ENCODE measurements at places on chromosomes 2 and 18.

- no peak for DNase-seq
Observed at GRCh38 chr2:241850544-241851324, 8.0 kb downstream of the PDCD1 start.

GRCh38 chr2:174180165-174180724, 68.1 kb downstream of the OLA1 start:
- DNase-seq, result no peak

DNA sequence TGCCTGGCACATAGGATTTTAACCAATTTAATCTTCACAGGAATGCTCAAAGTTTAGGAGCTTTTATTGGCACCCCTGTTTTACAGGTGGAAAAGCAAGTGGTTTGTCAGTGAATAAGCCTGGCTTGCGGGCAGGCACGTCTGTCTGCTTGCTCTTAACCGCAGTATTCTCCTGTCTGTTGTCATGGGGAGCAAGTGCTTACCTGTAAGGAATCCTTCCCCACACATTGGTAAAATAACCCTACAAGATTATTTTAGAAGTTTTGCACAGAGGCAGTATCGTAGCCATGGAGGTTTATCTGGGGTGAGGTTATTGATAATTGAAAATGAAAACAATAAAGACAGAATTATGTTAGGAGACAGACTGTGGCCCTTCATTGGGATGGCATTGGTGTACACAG, 174.9 kb downstream of the AGAP1 start:
- no peak for DNase-seq

- no peak for DNase-seq
Observed at GRCh38 chr2:133252780-133253355, 315.4 kb downstream of the NCKAP5 start.

- DNase-seq, result no peak
Observed at GRCh38 chr2:201707753-201708152, 9.3 kb upstream of the MPP4 start.

All from PC-9 (cell line).